Stimulated activated CD4-positive, alpha-beta T cell treated with anti-CD3 and anti-CD28 coated beads, Interleukin-12 subunit alpha, Interleukin-12 subunit beta, amount 100 ng/mL, for 24 hours (primary cell): ENCODE measurements at places on chromosomes 7 and 10.

DNA sequence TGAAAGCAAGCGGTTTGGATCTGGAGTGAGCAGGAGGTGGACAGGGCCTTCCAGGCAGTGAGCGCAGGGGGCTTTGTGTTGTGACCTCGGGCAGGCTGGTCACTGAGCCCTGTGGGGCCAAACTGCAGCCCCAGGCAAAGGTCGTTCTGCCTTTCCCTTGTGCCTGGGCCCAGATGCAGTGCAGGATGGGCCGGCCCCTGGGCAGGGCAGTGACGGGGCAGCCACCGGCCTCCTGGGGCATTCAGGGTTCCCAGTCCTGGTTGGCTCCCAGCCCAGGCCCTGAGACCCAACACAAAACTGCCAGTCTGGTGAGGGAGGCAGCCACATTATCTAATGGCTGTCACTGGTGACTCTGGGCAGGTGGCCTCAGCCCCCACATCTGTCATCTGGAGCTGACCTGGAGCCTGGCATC lies 7.1 kb downstream of the ARPC1B start:
- DNase-seq: no peak

DNA sequence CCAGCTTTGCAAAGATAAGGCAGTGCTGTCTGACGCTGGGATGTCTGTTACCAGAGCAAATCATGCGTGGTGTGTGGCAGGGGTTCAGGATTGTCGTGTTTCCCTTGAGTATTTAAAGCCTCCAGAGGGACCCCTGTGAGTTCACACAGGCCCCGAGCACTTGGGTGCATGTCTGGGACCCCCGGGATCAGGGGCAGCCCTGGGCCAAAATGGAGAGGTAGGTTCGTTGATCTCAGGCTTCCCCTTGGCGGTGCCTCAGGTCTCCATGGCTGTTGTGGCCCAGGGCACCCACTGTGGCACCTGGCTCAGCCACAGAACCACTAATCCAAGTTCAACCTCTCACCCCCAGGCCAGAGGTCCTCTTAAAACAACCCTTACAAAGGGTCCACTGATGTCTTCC lies 523.1 kb upstream of the DPP6 start:
- no peak for DNase-seq

- no peak for DNase-seq
Observed at GRCh38 chr7:128404886-128405470, 4.8 kb downstream of the IMPDH1 start.

DNA sequence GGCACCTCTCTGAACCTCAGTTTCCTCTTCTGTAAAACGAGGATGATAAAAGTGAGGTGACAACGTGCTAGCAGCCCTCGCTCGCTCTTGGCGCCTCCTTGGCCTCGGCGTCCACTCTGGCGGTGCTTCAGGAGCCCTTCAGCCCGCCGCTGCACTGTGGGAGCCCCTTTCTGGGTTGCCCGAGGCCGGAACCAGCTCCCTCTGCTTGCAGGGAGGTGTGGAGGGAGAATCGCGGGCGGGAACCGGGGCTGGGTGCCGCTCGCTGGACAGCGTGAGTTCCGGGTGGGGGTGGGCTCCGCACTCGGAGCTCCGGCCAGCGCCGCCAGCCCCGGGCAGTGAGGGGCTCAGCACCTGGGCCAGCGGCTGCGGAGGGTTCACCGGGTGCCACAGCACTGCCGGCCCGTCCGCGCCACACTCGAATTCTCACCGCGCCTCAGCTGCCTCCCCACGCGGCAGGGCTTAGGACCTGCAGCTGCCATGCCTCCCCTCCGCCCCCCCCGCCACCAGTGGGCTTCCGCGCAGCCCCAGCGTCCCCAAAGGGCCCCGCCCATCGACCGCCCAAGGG lies 24.3 kb upstream of the ACSL5 start:
- DNase-seq: no peak
